ENCODE measurements at places on chromosomes 7 and 10. TPM values are rescaled to one million over a fixed set of nuclear protein-coding genes. Genes with fewer than 3 reads are reported as not detected.

Gene ZNF783
- 4.8 TPM for total RNA-seq

- no peak for DNase-seq
Observed at GRCh38 chr7:84484502-84485079, 290.0 kb upstream of the SEMA3A start.

GRCh38 chr10:34905200-34905927, 90.3 kb upstream of the PARD3 start:
- DNase-seq, result no peak

- DNase-seq, result no peak
Observed at GRCh38 chr7:16115374-16115773, 306.0 kb downstream of the CRPPA start.

Gene RTKN2
- not detected for total RNA-seq

Gene PRSS37
- total RNA-seq, result not detected

GRCh38 chr10:69772933-69773704, 28.6 kb upstream of the COL13A1 start:
- DNase-seq, result no peak

Measured in left ventricle myocardium superior (tissue), 1 donor.